ENCODE measurements at places on chromosomes 5 and 9. TPM values are rescaled to one million over a fixed set of nuclear protein-coding genes. Genes with fewer than 3 reads are reported as not detected.
A peak's percentile ranks its signal among the peaks of the same experiment; 100 is the strongest.

DNA sequence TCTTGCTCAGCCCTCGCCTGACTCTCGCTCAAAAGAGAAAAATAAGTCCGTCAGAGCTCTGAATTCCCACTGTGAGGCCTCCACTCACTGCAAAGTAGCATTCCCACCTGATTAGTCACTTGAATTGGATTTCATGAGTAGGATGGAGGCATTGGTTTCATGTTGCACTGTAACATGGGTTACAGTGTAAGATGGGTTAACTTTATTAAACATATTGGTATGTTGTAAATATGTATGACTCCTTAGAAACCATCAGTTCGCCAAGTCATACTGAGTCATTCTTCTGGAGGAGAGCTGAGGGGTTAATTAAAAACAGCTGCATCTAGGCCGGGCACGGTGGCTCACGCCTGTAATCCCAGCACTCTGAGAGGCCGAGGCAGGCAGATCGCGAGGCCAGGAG lies 93.8 kb upstream of the BNC2 start:
- peak; percentile 86 for DNase-seq

DNA sequence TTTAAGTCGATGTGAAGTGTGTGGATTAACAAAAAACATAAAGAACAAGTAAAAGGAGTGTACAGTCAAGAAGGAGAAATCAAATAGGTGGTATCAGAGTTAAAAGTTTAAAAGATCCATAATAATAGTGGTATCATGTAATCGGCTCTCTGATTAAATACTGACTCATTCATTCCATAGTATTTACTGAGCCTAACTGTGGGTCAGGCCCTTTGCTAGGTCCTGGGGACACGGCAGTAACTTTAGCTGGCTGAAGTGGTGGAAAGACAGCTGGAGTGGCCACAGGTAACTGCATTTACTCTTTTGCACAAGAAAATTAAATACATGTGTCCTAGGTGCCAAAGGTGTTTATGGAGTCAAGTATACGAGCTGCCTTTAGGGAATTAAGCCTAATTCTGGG lies 124.0 kb downstream of the GNAQ start:
- no peak for DNase-seq

Gene GMCL2
- total RNA-seq = not detected

- DNase-seq = peak; percentile 85
These were observed 10.3 kb downstream of the OCLN start for GRCh38 chr5:69502767-69503488.

GRCh38 chr5:110754181-110754580 lies 15.4 kb downstream of the SLC25A46 start:
- no peak for DNase-seq

- no peak for DNase-seq
These were observed 22.7 kb upstream of the UNC5A start for GRCh38 chr5:176787676-176788075.

GRCh38 chr9:110095161-110095595 lies 112.8 kb downstream of the C9orf152 start:
- DNase-seq = no peak

GRCh38 chr9:138052322-138052615 lies 174.7 kb downstream of the CACNA1B start:
- DNase-seq = no peak

Gene SLCO6A1
- total RNA-seq = 0.48 TPM

DNA sequence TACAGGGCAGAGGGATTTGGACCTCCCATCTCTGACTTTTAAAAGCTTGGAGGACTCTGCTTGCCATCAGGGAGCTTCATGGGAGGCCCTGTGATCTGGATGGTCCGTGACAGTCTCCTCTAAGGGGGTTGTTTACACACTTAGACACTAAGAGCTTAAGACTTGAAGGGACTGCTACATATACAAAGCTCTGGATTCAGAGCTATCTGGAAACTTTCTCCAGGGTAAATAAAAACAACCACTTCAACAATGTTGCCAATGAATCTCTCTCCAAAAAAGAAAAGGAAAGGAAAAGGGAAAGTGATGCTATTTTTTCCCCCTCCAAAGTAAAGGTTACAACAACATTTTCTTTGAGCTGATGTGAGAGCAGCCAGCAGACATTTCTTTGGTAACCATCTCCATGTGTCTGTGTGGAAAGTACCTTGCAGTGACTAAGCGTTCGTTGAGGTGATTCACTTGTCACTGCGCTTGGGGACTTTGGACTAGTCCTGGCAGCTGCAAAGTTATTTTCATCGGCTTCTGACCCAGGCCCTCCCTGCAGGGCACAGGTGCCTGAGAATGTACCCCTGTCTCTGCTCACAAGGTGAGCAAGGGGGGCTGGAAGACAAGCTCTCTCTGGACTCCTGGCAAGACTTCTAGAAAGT lies 262.1 kb upstream of the KLF4 start:
- DNase-seq = peak; percentile 82

- no peak for DNase-seq
These were observed 541.4 kb downstream of the PRELID2 start for GRCh38 chr5:145293716-145294115.

DNA sequence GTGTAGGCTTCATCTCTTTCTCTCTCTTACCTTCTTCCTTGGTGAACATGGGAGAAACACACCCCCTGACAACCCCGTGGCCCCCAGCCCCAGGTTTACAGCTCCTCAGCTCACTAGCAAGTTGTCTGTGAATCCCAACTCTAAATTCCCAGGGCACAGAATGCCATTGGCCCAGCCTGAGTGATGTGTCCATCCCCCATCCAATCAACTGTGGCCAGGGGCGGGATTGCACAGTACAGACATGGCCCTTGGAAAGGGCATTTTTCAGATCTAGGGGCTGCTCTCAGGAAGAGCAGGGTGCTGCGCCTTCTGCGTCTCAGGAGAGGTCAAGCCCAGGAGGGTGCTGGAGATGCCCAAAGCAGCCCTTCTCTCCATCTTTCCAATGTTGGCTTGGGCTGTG lies 48.2 kb upstream of the ASS1 start:
- no peak for DNase-seq

Gene BSPRY
- total RNA-seq = not detected

GRCh38 chr9:109813303-109813702 lies 33.3 kb downstream of the PALM2AKAP2 start:
- no peak for DNase-seq

Gene SARDH
- 1.2 TPM for total RNA-seq

- no peak for DNase-seq
These were observed 32.3 kb downstream of the CARTPT start for GRCh38 chr5:71751422-71751821.

- DNase-seq = peak; percentile 95
These were observed 452.1 kb upstream of the PTPRD start for GRCh38 chr9:11064909-11065308.

GRCh38 chr5:79236970-79237739 lies 1.2 kb downstream of the JMY start:
- DNase-seq = peak; percentile 59

Gene SLC36A3
- total RNA-seq = not detected

Gene FAT2
- total RNA-seq = 0.06 TPM

- DNase-seq = peak; percentile 58
These were observed 166.4 kb downstream of the TLE1 start for GRCh38 chr9:81522716-81523551.

GRCh38 chr9:131290036-131290766 lies 678 bp downstream of the PLPP7 start:
- DNase-seq = no peak

Gene PIK3R1
- 13.8 TPM for total RNA-seq

GRCh38 chr5:51382521-51383130 lies 622 bp upstream of the ISL1 start:
- DNase-seq = peak; percentile 54

Gene CWC27
- 21.6 TPM for total RNA-seq

- DNase-seq = no peak
These were observed 712.9 kb downstream of the TLE1 start for GRCh38 chr9:80976403-80976802.

- no peak for DNase-seq
These were observed 103.4 kb upstream of the RASEF start for GRCh38 chr9:83166372-83166771.

Gene GFI1B
- not detected for total RNA-seq

Gene EQTN
- not detected for total RNA-seq

- no peak for DNase-seq
These were observed 339.7 kb upstream of the IRX2 start for GRCh38 chr5:3091040-3091774.

- no peak for DNase-seq
These were observed 15.3 kb downstream of the PPARGC1B start for GRCh38 chr5:149745212-149745942.

DNA sequence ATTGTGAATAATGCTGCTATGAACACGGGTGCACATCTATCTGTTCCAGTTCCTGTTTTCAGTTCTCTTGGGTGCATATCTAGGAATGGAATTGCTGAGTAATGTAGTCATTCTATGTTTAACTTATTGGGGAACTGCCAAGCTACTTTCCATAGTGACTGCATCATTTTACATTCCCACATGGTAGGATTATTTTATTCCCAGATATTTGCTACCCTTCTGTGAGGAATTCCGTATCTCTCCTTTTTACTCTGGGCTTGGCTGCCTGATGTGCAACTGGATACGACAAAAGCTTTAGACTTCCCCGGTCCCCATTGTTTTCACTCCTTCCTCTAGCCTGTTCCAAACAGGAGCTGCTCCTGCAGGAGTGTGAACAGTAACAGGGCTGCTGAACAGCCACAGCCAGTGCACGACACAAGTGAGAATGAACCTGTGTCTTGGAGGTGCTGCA lies 7.2 kb downstream of the TAS2R1 start:
- no peak for DNase-seq

DNA sequence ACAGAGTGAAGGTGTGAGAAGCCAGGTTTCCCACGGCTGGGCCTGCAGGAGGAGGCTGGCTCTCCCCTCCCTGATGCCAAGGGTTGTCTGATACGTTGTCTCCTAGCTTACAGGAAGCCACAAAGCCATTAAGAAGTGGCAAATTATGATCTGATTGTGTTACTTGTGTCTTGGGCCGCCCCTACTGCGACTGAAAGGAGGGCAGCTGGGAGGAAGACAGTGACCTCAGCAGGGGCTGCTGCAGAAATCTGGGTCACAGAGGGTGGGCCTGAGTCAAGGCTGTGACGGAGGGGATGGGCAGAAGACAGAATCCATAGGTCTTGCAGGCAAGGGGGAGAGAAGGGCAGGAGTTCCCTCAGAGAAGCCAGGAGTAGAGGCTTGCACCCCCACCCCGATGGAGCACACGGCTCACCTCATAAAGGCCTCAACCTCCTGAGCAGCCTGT lies 145.0 kb downstream of the FSTL4 start:
- DNase-seq = no peak

Gene PCDHGB4
- total RNA-seq = 0.06 TPM

Gene EIF4EBP3
- total RNA-seq = not detected

GRCh38 chr9:10071579-10071978 lies 541.2 kb downstream of the PTPRD start:
- no peak for DNase-seq

- no peak for DNase-seq
These were observed 374.9 kb downstream of the MAT2B start for GRCh38 chr5:163880302-163880701.

Gene SLC34A3
- total RNA-seq = not detected

Measured in Daoy (cell line).